ENCODE measurements at places on chromosomes 12 and 14.

GRCh38 chr12:24945039-24945438 lies 3.9 kb downstream of the BCAT1 start:
- DNase-seq = no peak

DNA sequence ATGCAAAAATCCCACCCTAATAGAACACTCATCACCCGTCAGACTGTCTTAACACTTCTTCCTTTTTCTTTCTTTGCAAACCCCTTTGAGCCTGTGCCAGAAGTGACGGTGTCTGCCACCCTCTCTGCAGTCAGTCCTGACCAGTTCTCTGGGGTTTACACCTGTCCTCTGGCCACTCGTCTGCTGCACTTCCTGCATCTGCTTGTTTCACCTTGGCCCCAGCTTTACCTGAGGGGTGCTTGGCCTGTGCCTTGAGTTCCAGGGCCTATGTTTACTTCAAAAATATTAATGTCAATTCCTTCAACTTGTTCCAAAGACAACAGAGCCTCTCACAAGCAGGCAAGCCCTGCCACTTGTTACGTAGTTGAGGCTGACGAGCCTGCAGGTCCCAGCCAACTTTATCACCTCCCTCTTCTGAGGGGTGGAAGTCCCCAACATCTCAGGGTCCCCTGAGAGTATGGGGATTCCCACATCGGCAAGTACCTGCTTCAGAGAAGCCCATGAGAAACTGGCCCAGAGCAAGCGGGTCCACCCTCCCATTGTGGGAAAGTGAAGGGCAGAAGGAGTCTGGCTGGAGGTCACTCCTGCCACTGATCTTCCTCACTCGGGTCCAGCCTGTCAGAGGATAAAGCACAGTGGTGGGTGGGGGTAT lies 205.4 kb downstream of the DAD1 start:
- DNase-seq = no peak

- DNase-seq = no peak
Measured at GRCh38 chr14:36505181-36505815, 14.7 kb downstream of the NKX2-1 start.

GRCh38 chr14:77303417-77304156 lies 17.1 kb downstream of the POMT2 start:
- no peak for DNase-seq

DNA sequence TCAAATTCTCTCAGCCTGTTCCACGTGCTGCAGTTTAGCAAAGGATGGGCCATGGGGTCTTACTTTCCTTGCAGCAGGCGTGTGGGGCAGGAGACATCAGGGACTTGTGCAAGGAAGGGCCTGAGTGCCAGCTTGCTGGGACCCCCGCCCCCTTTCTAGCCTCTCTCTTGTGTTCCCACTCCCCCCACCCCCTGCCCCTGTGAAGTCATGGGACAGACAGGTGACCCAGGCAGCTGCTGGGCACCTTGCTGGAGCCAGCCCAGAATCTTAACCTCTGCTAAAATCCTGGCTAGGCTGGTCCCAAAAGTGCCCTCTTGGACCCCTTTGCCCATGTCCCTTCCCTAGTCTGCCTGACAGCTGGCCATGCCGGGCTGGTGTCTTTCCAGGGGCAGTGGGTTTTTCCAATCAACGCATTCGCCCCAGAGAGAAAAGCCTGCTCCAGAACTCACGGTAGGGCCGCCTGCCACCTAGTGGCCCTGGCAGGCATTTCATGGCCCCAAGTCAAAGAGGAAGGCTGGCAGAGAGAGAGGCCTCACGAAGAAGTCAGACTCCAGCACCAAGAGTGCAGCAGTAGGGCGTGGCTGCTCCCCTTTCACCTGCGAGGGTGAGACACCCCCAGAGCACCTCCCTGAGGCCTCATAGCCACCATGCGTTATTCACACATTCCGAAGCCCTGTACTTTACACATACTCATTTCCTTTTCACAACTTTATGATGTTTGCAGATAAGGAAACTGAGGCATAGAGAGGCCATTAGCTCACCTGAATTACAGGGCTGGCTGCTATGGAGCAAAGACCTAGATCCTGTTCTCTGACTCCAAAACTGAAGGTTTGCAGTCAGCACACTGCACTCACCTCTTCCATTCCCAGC lies 67.4 kb downstream of the LGMN start:
- peak; percentile 75 for DNase-seq

DNA sequence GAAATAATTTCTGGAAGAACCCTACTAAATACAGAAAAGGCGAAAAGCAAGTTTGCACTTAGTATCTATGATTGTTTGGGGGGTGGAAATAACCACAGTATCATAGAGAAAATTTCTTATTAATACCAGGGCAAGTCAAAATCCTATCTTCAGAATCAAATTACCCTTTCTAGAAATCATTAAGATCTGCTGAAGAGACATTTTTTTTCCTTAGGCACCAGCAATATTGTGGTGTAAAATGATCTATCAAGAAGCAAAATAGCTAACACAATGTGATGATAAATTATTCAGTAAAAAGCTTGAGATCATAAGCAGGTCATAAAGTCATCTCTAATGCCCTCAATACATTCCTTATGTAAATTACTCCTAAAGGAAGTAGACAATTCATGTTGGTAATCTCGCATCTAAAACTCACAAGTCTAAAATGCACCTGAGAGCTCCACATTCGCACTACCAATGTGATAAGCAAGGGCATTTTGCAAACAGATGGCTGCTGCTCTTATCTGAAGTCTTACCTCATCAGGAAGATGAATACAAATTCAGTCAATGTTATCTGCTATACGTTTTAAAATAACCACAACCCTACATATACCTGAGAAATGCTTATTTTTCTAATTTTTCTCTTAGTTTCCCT lies 14.6 kb downstream of the HEATR5A start:
- no peak for DNase-seq

DNA sequence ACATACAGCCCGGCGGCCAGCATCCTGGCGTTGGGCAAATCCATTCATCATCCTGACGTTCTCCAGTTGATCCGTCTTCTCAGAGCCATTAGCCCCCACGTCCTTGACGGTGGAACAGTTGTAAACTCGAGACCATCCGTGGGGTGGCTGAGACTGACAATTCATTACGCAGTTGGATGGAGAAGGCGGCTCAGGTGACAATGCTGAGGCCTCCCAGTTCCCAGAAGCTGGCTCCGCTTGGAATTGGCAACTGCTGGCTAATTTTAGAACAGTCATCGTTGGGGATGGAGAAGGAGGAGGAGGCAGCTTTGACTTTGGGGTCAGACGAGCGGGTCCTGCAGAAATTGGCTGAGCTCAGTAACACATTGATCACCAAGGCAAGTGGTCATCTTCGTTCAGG lies 186.5 kb downstream of the PHETA1 start:
- DNase-seq = no peak

DNA sequence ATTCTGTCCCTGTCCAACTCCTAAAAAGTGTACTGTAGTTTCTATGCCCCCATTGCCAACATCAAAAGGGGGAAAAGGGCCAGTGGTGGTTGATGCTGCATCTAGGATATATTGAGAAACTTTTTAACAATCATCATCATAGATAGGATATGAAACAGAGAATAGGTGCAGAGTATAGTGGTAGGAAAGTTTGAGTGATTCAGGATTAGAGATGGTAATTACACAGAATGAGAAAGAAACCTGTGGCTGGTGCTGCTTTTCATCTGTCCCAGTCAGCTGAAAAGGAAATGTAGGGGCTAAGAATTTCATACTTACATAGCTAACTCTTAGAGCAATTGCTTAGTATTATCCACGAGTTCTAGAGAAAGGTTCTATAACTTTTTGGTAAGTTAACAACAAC lies 67.6 kb downstream of the GTF2A1 start:
- DNase-seq = no peak

DNA sequence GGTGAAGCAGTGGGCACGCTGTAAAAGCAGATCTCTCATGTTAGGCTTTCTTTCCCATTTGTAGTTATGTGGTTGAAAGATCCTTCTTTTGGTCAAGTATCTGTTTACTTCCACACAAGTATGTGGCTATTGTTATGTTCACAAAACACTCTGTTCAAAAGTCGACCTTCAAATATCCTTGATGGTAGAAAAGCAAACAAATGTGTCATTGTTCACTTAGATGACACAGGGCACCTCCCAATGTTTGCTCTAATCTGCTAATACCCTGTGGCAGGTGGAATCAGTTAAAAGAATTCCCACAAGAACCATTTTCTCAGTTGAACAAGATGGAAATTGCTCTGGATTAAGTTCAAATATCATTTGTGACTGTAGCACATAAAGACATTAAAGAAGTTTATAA lies 43.6 kb upstream of the NAA30 start:
- DNase-seq = no peak

GRCh38 chr14:91315844-91316267 lies 71.4 kb upstream of the GPR68 start:
- no peak for DNase-seq

GRCh38 chr14:51298895-51299294 lies 58.8 kb downstream of the TMX1 start:
- DNase-seq = no peak

DNA sequence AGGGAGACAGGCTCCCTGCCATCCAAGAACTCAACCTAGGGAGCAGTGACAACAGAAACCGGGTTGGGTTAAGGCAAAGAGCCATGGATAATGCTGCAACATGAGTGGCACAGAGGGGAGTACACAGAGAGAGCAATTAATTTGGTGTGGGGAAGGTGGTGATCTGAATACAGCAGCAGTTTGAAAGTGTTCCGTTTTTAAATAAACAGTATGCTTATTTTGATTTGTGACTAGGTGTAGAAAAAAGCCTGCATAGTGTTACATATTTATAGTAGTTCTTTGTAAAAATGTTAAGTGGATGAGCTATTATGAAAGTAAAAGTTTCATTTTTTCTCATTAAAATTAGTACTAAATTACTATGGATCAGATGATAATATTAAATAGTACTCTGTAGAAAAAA lies 8.7 kb downstream of the AKAP5 start:
- no peak for DNase-seq

DNA sequence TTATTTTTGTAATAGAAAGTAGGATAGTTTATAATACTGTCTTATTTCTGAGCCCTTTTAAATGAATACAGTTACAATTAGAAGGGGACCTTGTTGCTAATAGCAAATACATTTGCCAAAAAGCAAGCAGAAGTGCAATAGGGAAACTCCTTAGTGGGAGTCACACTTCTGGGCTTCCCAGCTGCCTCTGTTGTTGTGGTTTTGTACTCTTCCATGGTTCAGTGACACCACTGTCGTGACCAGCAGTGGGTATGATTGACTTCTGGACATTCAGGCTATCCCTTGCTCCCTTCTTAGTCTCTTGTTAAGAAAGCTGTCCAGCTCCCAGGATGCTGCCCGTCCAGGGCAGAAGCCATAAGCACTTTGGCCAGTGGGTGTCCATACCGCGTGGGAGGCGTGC lies 22.6 kb downstream of the TCTN1 start:
- no peak for DNase-seq

Measured in WERI-Rb-1 (cell line).